ENCODE measurements at places on chromosomes 7 and 10.

GRCh38 chr7:3942816-3943745, 642.0 kb downstream of the SDK1 start:
- no peak for DNase-seq

GRCh38 chr7:79714081-79714480, 260.6 kb upstream of the MAGI2 start:
- no peak for DNase-seq

- DNase-seq: no peak
These were observed 257 bp downstream of the WAC start for GRCh38 chr10:28533186-28533564.

GRCh38 chr10:107611115-107611514, 446.6 kb upstream of the SORCS1 start:
- no peak for DNase-seq

GRCh38 chr7:40041456-40041855, 91.4 kb downstream of the CDK13 start:
- no peak for DNase-seq

Measured in stimulated activated CD8-positive, alpha-beta memory T cell treated with anti-CD3 and anti-CD28 coated beads, Interleukin-7, amount 100 ng/mL, for 1 hour (primary cell).